H1 (cell line): ENCODE measurements at places on chromosomes 1 and 21. TPM values are rescaled to one million over a fixed set of nuclear protein-coding genes. Genes with fewer than 3 reads are reported as not detected.

The LCE1F gene
- not detected in 2 replicates for polyA plus RNA-seq

The ZBTB8A gene
- 2.3 and 2.9 TPM in 2 replicates for polyA plus RNA-seq

The SESN2 gene
- polyA plus RNA-seq, result 33.0 and 54.4 TPM in 2 replicates

The TMEM269 gene
- polyA plus RNA-seq, result 0.14 TPM in 2 replicates

The RGS1 gene
- not detected in 2 replicates for polyA plus RNA-seq

The PBX1 gene
- 80.1 and 87.4 TPM in 2 replicates for polyA plus RNA-seq
